Caco-2 (cell line): ENCODE measurements at places on chromosomes 2 and 18.

- DNase-seq, result no peak
Measured at GRCh38 chr2:239365782-239366435, 34.9 kb downstream of the HDAC4 start.

DNA sequence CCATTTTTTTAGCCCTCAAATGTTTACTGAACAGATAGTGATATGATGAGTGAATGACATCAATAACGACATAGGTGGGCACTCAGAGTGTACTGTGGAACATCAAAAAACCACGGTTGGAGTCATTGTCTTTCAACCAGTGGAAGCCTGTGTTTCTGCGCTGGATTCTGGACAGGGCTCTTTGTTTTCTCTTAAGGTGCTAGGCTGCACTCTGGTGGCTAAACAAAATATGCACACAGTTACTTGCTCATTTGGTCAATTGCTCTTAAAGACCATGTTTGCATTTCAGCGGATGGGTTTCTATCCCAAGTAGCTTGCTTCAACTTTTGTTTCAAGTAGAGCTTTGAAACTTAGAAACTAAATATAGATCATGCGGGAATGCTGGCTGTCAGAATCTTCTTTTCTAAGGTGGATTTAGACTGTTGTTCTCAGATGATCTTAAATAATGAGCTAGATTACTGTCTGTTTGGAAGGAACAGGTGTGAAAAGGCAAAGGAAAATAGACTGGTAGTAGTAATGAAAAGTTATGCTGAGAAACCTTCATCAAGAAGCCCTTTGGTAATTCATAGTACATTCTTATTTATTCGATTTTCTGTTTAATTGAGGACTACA, 48.5 kb upstream of the LYPD6B start:
- peak; percentile 73 for DNase-seq

DNA sequence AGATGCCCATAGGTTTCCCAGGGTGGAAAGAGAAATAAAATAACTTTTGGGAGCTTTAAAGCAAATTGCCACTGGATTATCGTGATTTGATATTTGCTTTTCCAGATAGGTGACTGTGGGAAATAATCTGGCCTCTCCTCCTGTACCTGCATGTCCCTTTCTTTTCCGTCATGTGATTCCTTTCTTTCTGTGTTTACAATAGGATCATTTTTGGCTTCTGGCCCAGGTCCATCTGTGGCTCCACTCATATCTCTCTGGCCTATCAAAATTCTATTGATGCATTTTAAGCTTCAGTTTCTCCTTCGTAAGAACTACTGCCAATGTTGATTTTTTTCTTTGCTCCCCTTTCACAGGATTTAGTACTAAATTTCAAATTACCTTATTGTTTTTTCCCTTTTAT, 153.6 kb downstream of the CCDC85A start:
- DNase-seq, result no peak

DNA sequence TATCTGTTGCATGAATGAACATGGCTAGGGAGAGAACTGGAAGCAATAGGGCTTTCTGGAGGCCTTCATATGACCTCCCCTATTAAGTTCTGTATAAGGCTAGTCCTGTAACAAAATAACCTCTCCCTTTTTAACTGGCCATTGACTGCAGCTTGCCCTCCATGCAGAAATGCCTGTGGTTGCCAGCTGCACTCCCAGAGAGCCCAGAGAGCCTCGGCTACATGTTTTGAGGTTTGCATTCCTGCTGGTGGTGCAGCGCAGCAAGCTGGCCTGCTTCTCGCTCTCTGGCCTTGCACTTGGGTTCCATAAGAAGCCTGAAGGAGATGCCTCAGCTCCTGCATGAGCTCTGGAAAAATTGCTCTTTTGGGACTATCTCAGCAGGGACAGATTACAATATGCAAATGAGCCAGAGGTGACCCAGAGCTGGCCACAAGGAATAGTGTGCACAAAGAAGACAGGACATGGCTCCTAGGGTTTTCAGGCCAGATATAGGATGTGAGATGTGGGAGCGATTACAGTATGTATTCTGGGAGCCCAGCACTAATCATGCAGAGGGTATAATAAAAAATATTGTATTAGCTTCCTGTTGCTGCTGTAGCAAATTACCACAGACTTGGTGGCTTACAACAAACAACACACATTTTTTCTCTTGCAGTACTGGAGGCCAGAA, 186.7 kb downstream of the INSIG2 start:
- no peak for DNase-seq

DNA sequence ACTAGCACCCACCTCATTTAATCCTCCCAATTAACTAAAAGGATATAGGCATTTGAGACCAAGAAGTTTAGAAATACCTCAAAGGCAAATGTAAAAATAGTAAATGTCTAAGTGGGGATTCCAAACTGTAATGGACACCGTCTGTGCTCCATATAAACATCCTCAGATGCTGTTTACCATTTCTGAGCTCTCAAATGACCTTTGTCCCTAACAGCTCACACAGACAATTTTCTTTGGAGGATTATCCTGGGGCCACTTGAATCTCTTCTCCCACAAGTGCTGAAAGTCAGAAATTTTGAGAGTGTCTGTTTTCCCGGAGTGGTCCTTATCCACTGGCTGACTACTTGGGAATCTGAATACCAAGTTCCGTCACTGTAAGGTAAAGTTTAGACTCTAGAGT, 1418.9 kb downstream of the LRP1B start:
- no peak for DNase-seq

DNA sequence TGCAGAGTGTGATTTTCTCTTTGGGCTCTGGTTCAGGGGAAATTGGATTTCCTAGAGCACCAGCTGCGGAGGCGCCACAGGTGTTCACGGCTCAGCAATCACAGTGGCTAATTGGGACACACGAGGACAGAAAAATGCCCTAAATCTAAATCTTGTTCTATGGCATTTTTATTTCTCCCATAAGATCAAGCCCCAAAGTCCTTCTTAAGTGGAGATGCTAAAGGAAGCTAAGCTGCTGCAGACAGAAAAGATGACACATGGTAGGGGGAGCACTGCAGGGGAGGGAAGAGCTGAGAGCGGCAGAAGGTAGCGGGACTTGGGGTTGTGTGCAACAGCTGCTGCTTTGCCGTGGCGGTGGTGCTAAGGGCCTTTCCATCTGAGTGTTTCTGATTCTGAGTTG, 280.6 kb downstream of the MYT1L start:
- no peak for DNase-seq

DNA sequence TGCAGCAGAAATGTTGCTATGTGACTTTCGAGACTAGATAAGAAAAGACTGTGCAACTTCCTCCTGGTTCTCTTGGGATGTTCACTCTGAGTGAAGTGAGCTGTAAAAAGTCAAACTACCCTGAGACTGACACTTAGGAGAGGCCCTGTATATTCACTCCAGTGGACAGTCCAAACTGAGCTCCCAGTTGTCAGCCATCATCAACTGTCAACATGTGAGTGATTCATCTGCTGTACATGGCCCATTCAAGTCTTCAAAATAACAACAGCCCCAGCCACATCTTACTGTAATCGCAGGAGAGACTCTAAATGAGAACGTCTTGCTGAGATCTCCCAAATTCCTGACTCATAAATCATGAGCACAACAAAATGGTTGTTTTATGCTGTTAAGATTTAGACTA, 8.5 kb upstream of the UNC80 start:
- DNase-seq, result no peak

- DNase-seq, result peak; percentile 36
Measured at GRCh38 chr18:52716973-52717372, 377.0 kb downstream of the DCC start.

DNA sequence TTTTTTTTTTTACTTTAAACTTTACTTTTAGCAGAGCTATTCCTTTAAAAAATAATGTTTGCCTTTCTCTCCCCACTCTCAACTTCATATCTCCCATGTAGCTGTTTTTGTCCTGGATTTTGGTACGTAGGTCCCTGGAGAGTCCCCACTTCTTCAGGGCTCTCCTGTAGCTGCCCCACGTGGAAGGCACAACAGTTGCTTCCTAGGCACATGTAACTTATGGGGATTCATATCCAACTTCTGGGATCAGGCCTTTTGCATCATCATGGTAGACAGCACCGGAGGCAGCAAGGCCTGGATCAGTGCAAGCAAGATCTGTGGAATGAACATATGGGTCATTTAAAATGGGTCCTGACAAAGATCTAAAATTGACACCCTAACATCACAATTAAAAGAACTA, 95.7 kb downstream of the ACAA2 start:
- no peak for DNase-seq

DNA sequence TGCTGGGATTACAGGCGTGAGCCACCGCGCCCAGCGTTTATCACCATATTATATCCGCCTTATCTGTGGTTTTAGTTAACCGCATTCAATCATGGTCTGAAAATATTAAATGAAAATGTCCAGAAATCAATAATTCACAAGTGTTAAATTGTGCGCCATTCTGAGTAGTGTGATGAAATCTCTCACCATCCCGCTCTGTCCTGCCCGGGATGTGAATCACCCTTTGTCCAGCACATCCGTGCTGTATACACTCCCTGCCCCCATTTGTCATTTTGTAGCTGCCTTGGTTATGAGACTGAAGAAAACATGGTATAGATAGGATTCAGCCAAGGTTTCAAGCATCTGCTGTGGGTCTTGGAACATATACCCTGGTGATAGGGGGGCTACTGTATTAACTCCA, 70.7 kb downstream of the TIMM21 start:
- DNase-seq, result no peak

GRCh38 chr18:61201511-61201910, 131.7 kb upstream of the CDH20 start:
- DNase-seq, result no peak

GRCh38 chr2:237295889-237296480, 118.0 kb downstream of the COL6A3 start:
- no peak for DNase-seq
